ENCODE measurements at places on chromosomes 7 and 10.
A peak's percentile ranks its signal among the peaks of the same experiment; 100 is the strongest.

GRCh38 chr7:141225916-141226618, 152.2 kb downstream of the TMEM178B start:
- no peak for DNase-seq

DNA sequence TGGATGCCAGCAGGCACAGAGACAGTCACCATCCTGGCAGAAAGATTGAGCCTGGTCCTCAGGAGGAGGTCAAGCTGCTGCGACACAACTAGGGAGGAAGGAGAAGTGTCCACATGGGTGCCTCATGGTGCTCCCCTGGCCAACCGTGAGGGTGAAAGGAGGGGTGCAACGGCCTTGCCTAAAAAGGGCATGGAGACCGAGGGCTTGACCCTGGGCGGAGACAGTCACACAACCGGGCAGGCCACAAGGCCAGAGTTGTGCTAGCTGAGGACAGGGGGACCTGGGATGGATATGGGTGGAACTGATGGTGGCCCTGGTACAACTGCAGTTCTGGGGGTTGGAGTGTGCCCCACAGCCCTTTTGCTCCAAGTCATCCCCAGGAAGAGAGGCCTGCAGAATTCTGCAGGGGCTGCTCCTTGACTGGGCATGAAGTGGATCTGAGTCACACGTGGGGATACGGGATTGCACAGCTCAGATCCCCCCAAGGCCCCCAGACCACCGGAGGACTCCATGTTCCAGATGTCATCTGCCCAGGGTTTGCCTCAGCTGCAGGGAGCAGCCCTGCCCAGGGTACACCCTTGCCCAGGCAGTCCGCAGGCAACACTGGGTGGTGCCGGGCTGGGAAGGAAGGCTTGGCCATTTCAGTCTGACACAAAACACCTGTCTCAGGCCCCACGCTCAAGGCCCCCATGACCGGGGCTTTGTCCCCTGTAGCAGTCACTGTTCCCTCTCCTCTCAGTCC, 602.3 kb upstream of the MGMT start:
- no peak for DNase-seq

GRCh38 chr10:103660364-103661197, 167.1 kb downstream of the NEURL1 start:
- DNase-seq = no peak

GRCh38 chr7:104552102-104552501, 223.7 kb downstream of the LHFPL3 start:
- DNase-seq = no peak

GRCh38 chr7:158275711-158276413, 311.8 kb downstream of the PTPRN2 start:
- DNase-seq = no peak

GRCh38 chr7:25851332-25852210, 300.4 kb upstream of the NFE2L3 start:
- peak; percentile 58 for DNase-seq

- no peak for DNase-seq
Observed at GRCh38 chr10:6164271-6165095, 38.2 kb upstream of the PFKFB3 start.

GRCh38 chr7:130921391-130922180, 187.6 kb upstream of the KLF14 start:
- no peak for DNase-seq

DNA sequence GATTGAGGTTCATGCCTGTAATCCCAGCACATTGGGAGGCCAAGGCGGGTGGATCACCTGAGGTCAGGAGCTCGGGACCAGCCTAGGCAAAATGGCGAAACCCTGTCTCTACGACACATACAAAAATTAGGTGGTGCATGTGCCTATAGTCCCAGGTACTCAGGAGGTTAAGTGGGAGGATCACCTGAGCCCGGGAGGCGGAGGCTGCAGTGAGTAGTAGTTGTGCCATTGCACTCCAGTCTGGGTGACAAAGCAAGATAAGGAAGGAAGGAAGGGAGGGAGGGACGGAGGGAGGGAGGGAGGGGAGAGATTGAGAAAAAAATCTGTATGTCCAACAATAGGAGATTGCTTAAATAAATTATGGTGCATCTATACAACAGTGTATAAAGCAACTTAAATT, 13.2 kb downstream of the TLL2 start:
- no peak for DNase-seq

- peak; percentile 7 for DNase-seq
Observed at GRCh38 chr10:3619241-3619640, 165.8 kb downstream of the KLF6 start.

GRCh38 chr7:54153462-54153861, 388.7 kb upstream of the VSTM2A start:
- DNase-seq = no peak

- DNase-seq = no peak
Observed at GRCh38 chr7:40755438-40755837, 620.6 kb downstream of the SUGCT start.

- no peak for DNase-seq
Observed at GRCh38 chr7:87094322-87094721, 34.9 kb upstream of the ELAPOR2 start.

DNA sequence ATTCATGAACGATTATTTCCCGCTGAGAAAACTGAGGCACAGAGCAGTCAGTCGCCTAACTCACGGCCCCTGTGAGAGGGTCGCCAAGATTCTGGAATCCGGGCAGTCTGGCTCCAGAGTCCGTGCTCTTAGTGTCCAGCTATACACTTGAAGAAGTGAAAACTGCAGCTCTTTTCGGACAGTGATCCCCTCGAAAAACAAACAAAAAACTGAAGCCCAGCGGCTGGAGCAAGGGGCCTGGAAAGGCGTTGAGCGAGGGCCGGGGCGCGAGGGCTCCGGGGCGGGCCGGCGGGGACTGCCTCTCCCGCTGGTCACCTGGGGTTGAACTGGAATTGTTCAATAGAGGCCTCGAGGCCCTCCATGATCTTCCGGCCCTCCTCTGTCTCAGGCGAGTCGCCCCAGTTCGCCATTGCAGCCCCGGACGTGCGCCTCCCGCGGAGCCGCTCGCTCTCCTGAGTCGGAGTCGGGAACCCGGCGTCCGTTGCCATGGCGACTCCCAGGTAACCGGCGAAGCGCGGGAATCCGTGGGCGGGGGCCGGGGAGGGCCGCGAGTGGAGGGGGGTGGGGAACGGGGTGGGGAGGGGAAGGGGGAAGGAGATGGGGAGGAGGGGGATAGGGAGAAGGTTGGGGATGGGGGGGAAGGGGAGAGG, 881 bp downstream of the C10orf67 start:
- no peak for DNase-seq

DNA sequence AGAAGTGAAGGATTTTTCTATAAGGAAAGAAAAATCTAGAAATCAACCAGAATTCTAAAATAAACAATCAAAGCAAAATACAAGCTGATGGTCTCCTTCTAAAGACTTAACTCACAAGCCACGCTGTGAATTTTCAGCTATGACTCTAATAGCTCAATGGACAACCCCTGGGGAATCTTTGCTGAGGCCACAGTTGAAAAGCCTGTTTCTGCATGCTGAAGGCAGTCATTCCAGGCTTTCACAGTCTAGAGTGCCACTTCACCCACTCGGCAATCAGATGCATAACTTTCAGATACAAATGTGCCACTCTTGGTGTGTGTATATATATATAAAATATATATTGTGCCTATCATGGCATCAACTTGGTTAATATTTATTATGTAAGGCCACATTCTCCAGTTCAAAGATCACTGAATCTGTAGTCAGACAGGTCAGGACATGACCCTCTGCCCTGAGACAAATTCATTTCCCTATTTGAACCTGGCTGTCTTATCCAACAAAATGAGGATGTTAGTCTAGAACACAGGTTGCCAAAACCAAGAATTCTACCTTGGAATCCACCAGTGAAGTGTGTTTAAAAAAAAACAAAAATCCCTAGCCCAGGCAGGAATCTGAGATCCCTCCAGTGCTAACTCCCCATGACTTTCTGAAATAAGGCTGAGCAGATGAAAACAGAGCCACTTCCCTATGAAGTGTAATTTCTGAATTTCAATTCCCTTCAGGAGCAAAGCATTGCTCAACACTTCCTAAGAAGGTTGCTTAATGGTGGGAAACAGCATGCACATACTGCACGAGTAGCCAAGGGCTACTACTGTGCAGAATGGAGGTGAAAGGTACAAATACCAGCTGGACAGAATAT, 9.9 kb downstream of the LIPA start:
- DNase-seq = no peak

- DNase-seq = no peak
Observed at GRCh38 chr10:987620-987869, 689 bp upstream of the GTPBP4 start.

DNA sequence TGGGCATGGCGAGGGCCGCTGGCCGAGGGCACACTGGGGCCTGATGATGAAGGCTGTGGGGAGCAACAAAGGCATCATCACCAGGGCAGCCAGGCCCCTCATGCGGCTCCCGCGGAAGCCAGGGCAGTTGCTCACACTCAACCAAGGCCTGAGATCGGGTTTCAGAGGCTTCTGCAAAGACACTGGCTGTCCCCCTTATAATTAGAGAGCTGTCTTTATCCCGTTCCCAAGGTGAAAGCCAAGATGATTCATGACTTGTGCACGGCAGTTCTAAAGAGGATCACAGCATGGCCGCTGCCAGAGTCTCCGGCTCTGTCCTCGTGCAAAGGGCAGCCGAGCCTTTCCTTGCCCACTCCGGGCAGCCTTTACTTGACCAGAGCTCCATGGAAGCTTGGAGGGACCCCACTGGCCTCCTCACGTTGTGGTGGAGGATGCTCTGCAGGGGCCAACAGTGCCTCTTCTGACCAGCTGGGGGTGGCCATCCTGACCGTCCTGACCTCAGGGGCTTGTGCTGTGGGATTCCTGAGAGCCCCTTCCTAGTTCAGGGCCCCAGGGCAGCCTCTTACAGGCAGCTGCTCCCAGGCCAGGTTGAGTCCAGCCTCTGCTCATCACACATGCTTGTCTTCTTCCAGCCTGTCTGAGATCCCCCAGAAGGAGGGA, 82.3 kb downstream of the PRKAG2 start:
- DNase-seq = peak; percentile 44

GRCh38 chr7:28856656-28857055, 101.5 kb downstream of the TRIL start:
- no peak for DNase-seq

- no peak for DNase-seq
Observed at GRCh38 chr7:7159063-7159658, 23.2 kb upstream of the C1GALT1 start.

DNA sequence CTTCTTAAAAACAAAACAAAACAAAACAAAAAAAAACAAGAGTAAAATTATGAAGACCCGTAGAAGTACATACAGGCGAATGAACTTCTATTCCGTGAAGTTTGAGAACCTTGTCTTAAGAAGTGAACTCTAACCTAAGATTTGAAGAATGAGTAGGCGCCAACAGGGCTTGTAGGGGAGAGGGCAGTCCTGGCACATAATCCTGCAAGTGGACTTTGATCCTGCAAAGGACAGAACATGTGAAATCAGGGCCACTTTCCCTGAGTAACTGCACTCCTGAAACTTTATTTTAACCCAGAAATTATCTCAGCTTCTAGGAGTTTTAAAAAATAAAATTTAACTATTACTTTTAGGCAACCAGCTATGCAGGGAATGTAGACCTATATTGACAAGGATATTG, 62.0 kb downstream of the GNAT3 start:
- no peak for DNase-seq

DNA sequence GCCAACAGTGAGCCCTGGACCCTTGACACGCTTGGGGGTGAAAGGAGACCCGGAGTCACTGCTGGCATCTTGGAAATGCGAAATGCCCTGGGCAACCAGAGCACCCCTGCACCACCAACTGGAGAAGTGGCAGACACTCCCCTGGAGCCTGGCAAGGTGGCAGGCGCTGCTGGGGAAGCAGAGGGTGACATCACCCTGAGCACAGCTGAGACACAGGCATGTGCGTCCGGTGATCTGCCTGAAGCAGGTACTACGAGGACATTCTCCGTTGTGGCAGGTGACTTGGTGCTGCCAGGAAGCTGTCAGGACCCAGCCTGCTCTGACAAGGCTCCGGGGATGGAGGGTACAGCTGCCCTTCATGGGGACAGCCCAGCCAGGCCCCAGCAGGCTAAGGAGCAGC, 98.5 kb downstream of the TACC2 start:
- DNase-seq = no peak

GRCh38 chr7:2259480-2259879, 17.5 kb downstream of the NUDT1 start:
- DNase-seq = no peak

- no peak for DNase-seq
Observed at GRCh38 chr7:76129366-76129765, 72.3 kb upstream of the SRRM3 start.

- no peak for DNase-seq
Observed at GRCh38 chr10:22315455-22316285, 518 bp upstream of the COMMD3 start.

DNA sequence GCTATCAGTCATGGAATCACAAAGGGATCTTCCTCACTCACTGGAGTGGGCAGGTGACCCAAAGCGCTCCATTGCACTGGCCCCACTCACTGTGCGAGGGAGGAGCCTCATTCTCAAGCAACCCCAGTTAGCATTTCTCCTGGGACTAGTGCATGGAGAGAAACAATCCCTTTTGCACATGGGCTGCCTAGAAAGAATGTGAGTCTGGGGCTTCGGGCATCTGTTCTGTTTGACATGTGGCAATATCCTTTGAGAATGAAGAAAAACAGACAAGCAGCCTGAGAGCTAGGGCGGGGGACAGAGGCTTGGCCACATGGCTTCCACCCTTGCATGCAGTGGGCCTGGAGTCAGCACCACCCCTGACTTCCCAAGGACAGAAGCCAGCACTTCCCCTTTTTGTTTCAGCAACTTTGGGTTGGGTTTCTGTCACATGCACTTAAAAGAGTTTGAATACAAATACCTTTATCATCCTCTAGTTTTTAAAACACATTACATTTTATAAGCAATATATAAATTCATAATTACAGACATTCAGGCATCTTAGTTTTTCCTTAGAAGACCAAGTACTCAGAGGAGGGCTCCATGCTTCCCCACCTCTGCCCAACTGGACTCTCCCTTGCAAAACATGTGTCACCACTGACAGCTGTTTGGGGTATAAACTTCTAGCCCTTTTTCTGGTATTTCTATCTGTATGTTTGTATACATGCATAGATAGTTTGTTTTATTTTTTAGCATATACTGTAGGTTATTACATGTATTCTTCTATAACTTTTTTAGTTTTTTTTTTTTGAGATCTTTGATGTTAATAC, 73.8 kb downstream of the RBM20 start:
- no peak for DNase-seq

GRCh38 chr10:84230359-84230758, 5.0 kb upstream of the LRIT2 start:
- no peak for DNase-seq

GRCh38 chr7:35316549-35316948, 62.6 kb upstream of the TBX20 start:
- DNase-seq = no peak

DNA sequence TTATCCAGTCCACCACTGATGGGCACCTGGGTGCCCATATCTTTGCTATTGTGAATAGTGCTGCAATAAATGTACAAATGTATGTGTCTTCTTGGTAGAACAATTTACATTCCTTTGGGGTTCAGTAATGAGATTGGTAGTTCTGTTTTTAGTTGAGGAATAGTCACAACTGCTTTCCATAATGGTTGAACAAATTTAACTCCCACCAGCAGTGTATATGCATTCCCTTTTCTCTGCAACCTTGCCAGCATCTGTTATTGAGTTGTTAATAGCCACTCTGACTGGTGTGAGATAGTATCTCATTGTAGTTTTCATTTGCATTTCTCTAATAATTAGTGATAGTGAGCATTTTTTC, 27.8 kb downstream of the COA1 start:
- DNase-seq = no peak

GRCh38 chr10:61901829-61902444, 438 bp downstream of the ARID5B start:
- no peak for DNase-seq
